ENCODE measurements at places on chromosomes 3 and 15.
A peak's percentile ranks its signal among the peaks of the same experiment; 100 is the strongest.

DNA sequence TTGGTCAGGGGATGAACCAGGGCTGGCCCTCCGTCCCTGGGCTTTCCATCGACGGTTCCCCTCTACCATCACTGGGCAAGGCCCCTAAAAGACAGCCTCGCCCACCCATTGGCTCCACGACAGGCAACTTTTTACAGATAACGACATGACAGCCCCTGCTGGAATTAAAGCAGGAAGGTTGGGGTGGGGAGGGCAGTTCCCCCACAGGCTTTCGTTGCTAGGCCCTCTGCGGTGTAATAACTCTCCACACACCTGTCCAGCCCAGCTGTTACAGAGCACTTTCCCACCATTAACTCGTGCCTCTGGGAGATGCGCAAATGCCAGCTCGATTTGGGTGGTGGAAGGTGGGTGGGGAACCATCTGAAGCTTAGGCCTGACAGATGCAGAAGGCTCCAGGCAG lies 264.2 kb upstream of the TLE3 start:
- no peak for DNase-seq

DNA sequence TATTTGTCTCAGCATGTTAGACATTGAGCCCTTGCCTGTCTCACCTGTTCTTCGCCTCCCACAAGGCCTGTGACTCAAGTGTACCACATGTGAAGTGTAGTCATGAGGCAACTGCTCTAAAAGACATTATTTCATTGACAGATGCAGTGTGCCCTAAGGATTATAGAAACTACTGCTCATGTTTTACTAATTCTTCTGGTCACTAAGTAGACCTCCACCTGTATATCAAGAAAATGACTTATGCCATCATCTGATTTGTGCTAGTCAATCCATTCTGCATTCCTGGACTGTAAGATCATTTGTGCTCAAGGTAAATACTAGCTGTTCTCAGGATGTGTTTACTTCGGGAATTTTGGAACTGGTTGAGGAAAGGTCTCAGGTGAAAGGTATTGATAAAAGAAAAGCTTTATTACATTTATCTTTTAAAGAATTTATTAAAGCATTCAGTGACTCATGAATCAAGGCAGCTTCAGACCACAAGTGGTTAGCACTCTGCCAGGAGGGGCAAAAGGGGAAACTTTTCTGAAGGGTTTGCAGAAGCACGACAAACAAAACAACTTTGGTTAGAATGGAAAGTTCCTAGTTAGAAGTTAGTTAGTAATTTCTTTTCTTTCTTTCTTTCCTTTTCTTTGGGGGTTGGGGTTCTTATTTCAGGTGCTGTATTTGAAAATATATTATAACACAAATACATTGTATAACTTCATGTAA lies 465.3 kb upstream of the CBLB start:
- DNase-seq, result no peak

GRCh38 chr3:1843111-1843510 lies 255.6 kb upstream of the CNTN4 start:
- DNase-seq, result no peak

- no peak for DNase-seq
Observed at GRCh38 chr3:124116906-124117305, 125.0 kb upstream of the ROPN1 start.

DNA sequence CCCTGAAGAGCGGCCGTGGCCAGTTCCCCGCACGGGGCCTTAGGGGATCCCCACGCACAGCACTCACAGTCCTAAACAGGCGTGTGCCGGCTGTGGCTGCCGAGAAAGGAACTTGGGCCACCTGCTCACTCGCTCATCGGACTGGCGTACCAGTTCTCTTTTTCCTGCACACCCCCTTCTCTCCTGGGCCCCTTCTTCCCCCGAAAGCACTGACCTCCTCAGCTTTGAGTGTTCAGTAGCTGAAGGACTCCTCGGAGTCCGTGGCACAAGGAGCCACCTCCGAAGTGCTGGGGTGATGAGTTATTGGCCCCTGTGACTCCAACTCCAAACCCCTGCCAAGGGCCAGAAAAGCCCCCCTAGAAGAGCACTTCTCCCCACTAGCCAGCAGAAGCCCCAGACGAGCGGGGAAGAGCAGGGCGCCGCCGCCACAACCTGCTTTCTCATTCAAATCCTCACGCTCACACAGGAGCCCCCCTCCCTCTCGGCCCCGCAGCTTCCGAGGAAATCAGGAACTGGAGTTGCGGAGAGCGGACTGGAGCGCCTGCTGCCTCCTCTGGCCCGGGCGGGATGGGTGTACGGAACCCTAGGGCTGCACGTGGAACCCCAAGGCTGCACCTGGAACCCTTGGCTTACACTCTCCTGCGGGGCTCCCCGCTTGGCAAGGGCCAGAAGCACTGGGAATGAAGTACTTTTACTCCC lies at the start of gene PLCH1:
Gene PLCH1 (minus strand): TSS at position 446 of the 699 bp plus-strand sequence. CDS start 40,847 bp downstream, outside the sequence.
- DNase-seq, result peak; percentile 5

DNA sequence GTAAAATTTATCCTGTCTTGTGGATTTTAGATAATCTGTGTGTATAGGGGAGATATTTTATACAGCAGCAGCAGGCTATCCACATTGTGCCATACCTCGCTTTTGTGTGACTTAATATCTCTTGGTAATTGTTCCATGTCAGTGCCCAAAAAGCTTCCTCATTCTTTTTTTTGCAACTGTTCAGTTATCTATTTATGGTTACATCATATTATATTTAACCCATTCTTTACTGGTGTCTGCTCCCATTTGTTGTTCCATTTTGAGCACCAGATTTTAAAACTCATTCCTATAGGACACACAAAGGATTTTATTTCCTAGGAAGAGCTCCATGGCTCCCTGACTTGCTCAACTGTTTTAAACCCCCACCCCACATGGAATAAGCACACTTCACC lies 86.3 kb upstream of the RASGRP1 start:
- DNase-seq, result no peak

Data from activated CD4-positive, CD25-positive, alpha-beta regulatory T cell (primary cell).